Putamen (tissue), 1 donor: ENCODE measurements at places on chromosomes 1 and 21.

DNA sequence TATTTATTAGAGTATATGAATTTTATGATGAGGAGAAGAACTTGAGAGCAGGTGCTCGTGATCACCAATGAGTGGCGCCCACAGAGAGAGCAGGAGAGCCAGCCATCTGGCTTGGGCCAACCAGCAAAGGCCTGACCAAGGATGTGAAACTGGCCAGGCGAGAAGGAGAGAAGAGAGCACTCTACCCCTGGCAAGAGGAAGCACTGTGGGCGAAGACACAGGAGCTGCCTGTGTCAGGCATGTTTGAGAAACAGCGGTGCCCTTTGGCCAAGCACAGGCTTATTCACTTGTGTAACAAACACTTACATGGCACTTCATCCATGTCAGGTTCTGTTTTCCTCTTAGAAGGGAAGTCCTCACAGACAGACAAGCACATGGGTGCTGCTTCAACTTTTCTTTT is 4.2 kb upstream of the SIPA1L2 start:
- peak; percentile 41 for DNase-seq

- DNase-seq: no peak
These were observed 28.4 kb downstream of the WDR4 start for GRCh38 chr21:42850866-42851391.

DNA sequence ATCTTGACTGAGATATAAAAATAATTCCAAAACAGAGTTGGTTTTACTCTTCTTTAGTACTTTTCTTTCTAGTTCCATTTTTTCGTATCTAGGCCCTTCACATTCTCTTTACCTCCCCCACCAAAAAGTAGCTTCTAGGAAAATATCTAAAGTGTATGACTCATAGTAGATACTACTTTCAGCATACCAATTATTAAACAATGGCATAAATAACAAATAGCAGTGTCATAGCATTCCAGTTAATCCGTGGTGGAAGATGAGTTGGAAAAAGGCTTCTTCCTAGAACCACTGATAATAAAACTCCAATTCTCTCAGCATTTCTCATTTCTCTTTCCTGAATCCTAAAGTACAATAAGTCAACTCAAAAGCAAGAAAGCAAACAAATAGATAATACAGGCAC is 859.0 kb upstream of the B3GALT2 start:
- DNase-seq: no peak

DNA sequence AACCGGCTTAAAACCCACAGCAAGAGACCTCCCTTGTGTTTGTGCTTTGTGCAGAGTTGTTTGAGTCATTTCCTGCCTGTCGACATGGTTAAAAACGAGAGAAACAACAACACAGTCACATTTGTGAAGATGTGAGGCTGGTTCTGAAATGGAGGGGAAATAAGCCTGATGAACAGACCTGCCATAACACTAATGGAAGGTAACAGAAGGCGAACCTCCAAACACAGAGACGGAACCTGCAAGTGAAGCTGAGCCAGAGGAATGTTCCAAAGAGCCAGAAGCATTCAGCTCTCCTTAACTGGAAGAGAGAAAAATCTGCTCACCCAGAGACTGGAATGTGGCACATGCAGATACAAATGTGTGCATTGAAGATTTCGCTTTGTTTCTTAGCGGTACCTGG is 53.2 kb upstream of the RAVER2 start:
- DNase-seq: no peak

DNA sequence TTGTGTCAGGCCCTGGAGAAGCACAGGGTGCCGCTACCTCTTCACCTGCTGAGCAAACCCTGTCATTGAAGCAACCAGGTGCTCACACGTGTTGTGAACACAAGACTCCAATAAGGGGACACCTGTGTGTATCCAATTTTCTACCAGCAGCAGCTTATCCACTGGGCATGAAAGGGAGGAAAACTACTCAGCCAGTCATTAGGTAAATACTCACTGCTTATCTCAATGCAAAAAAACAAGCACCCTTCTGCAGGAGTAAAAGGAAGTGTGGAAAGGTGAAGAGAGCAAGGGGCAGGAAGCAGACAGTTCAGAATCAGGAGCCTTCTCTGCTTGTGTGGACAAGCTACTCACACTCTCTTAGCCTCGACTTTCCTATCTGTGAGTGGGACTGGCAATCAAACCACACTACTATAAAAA is 148.9 kb downstream of the ETS2 start:
- no peak for DNase-seq

- DNase-seq: no peak
These were observed 16.3 kb downstream of the IER5 start for GRCh38 chr1:181104790-181105133.

GRCh38 chr1:100141192-100141591 is 8.2 kb downstream of the TRMT13 start:
- no peak for DNase-seq

GRCh38 chr1:6867729-6868659 is 82.7 kb downstream of the CAMTA1 start:
- no peak for DNase-seq

- DNase-seq: no peak
These were observed 178.8 kb upstream of the ARHGEF16 start for GRCh38 chr1:3275471-3276340.

- DNase-seq: no peak
These were observed 139.4 kb upstream of the CAMK1G start for GRCh38 chr1:209443975-209444651.

GRCh38 chr1:242890192-242890741 is 364.8 kb downstream of the CEP170 start:
- DNase-seq: no peak

DNA sequence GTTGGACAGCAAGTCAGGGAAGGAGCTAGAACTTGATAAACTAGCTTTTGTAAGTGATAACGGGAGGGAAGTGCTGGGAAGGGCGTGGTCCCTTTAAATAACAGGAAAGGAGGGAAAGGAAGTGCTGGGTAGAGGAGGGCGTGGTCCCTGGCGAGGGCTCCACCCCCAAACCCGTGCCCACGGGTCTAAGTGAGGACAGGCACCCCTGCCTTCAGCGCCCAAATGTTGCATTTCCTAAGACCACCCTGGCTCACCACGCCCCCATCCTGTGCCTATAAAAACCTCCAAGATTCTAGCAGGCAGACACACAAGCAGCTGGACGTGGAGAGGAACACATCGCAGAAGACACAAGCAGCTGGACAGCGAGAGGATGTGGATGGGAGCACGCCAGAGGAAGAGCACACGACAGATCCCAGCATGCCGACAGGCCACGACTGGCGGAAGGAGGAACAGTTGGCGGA is 58.5 kb downstream of the PALMD start:
- DNase-seq: no peak

DNA sequence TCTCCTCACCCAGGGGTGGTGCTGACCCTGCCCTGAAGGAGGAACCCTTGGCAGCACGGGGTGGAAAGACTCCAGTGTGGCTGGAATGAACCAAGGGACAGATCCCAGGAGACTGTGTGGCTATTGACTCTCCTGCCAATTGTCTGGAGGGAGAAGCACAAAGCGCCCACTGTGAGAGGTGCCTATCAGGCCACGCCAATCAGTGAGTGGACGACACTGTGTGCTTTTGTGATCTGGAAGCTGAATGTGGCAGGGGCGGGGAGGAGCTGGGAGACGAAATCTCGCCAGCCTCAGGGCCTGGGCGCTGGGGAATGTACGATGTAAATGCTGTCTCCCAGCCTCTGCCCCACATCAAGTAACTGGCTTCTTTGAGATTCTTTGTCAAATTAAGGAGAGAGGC is 167.1 kb downstream of the ZBTB18 start:
- DNase-seq: peak; percentile 76
